Stimulated activated CD8-positive, alpha-beta memory T cell treated with anti-CD3 and anti-CD28 coated beads, Interleukin-4, amount 100 ng/mL, for 4 hours (primary cell): ENCODE measurements at places on chromosomes 3 and 15.

GRCh38 chr3:165389064-165389463 is 192.9 kb upstream of the SLITRK3 start:
- DNase-seq = no peak

- no peak for DNase-seq
Observed at GRCh38 chr3:61597906-61598305, 36.5 kb downstream of the PTPRG start.

DNA sequence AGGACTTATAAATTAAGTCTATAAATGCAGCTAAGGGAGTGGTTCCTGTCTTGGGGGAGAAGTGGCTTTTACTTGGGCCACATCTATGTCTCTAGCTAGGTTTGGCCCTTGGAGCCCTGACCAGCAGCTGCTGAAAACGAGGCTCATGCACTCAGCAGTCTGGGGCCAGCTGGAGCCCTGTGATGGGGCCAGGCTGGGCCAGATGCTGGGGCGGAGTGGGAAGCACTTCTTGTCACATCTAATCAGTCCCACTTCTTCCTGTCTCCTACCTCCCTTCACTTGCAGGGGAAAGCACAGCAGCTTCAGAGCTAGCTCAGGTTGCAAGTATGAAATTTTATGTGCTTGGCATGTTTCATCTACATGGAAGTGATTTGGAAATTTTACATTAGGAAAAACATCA is 209.9 kb upstream of the ROPN1 start:
- DNase-seq = no peak

DNA sequence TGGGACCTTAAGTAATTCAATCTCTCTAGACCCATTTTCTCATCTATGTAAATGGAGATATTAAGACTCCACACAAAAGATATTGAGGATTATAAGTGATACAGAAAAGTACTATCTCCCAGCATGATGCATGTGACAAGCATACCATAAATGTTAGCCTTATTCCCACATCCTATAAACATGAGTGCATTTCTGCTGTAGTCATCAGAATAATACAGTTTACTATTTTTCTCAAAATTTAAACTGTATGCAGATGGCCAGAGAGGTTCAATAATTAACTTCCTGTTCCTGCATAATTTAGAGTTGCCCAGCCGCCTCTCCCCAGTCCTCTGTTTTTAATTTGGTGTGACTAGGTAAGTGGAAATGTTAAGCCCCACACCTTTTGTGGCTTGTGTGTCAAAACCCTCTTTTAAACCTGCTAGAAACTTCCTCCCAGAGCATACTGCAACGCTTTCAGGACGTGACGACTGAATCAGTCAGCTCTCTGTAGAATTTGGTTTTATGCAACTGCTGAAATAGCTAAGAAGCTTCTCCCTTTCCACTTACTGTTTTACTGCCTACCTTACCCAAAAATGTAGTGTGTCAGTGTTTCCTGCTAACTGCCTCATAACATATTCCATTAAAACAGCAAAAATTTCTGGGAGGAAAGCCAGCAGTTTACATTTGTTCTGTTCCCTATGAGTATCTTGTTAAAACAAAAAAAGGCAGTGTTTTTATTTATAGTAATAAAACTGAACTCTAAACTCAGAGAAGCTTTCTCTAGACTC is 1037.9 kb downstream of the EPHA3 start:
- no peak for DNase-seq

DNA sequence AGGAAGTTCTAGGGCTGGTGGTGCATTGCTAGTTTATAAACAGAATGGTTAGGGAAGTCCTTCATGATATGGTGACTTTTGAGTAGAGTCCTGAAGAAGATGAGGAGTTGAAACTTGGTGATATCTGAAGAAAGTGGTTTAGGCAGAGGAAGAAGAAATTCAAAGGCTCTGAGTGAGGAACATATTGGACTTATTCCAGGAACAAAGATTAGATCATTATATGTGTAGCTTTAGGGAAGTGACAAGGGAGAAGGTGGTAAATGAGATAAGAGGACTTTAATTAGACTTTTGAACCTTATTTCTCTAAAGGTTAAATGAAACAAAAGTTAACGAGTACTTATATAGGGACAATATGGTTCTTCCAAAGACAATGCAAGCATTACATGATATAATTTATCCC is 286.7 kb downstream of the DOCK3 start:
- DNase-seq = no peak

GRCh38 chr3:120140098-120140742 is 46.0 kb upstream of the GSK3B start:
- no peak for DNase-seq

- DNase-seq = no peak
Observed at GRCh38 chr3:100113723-100114412, 433 bp downstream of the FILIP1L start.

DNA sequence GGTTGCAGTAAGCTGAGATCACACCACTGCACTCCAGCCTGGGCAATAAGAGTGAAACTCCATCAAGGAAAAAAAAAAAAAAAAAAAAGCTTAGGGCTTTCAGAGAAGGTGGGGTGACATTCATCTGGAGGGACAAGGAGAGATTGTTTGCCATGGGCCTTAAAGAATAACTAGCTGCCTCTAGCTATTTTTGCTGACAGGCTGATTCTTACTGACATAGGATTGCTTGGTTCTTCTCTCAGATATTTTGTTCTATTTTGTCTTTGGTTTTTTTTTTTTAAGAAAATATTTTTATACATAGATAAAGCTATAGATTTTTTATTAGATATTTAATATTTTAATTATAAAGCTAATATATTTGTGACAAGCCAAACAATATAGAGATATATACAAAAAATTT is 24.2 kb upstream of the PIAS1 start:
- no peak for DNase-seq

GRCh38 chr3:179264449-179264848 is 13.5 kb upstream of the KCNMB3 start:
- DNase-seq = no peak
